ENCODE measurements at places on chromosomes 5 and 9. TPM values are rescaled to one million over a fixed set of nuclear protein-coding genes. Genes with fewer than 3 reads are reported as not detected.

DNA sequence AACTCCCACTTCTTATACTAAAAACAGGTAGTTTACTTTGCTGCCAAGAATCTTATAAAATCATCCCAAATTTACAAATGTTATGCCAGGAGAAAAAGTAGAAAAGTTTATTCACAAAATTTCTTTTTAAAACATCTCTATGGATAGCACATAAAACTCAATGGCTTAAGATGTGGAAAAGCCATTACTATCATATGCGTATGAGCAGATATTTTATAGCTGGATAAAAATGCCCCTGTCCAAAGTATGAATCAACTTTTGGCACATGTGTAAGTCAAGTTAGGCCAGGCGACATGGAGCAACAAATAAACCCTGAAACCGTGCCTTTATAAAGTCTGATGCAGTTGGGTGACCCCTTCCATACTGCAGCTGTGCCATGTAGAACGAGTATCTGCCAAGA, 38.6 kb upstream of the FBP1 start:
- no peak for DNase-seq

DNA sequence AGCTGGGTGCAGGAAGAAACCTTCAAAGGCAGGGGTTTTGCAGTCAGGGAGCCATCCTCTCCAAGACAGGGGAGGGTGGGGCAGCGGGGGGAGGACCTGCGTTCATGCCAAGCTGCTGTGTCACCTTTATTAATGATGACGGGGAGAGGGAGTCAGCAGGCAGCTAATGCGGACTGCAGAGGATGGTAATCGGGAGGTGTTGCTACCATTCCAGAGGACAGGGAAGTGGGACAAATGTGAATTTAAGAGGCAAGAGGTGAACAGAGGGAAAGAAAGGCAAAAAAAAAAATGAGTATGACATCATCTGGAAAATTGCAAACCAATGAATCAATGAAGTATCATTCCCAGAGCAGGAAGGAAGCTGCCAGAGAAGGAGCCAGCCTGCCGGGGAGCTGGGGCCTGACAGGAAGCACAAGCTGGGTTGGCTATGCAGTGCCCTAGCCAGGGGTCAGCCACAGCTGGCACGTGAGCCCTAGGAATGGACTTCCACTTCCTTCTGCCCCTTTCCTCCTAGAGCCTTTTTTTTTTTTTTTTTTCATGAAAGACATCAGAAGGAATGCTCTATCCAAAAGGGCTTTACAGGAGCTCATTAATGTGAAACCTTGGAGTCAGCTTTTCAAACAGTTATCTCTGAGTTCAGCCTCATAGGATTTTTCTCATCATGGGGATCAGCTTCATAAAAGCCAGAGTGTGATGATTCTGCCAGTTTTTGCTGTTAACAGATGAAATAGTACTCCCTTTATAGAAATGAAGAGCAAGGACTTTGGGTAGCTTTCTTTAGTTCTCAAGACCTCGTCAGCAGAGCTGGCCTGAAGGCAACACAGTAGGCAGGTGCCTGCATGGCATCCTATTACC, 9.2 kb downstream of the INSYN2B start:
- DNase-seq = no peak

GRCh38 chr9:89803403-89803802, 198.6 kb downstream of the GADD45G start:
- DNase-seq = no peak

Gene MARVELD2
- 24.1 TPM for polyA plus RNA-seq

- DNase-seq = no peak
Measured at GRCh38 chr5:131104169-131104808, 60.8 kb downstream of the HINT1 start.

DNA sequence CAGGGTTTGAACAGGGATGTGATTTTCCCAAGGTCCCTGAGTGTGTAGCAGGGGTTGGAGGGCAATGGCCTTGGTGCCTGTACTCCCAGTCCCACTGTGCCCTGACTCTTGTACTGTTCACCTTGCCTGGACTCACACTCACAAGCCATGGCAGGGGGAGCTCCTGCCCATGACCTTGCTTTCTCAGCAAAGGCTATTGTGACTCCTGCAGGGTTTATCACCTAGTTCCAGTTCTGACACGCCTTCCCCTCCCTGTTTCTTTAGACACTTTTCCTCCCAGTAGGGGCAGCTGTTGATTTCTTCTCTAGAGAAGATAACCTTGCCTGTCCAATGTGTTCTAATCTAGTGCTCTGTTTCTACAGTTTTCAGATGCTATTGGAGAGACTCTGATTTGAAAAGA, 139.5 kb downstream of the FSTL4 start:
- DNase-seq = no peak

- no peak for DNase-seq
Measured at GRCh38 chr5:547086-547924, 23.1 kb upstream of the SLC9A3 start.

Gene NR2F1
- 223 TPM for polyA plus RNA-seq

GRCh38 chr5:177494346-177495195, 2.8 kb downstream of the PDLIM7 start:
- DNase-seq = no peak

GRCh38 chr9:130707225-130707976, 13.8 kb downstream of the EXOSC2 start:
- no peak for DNase-seq

DNA sequence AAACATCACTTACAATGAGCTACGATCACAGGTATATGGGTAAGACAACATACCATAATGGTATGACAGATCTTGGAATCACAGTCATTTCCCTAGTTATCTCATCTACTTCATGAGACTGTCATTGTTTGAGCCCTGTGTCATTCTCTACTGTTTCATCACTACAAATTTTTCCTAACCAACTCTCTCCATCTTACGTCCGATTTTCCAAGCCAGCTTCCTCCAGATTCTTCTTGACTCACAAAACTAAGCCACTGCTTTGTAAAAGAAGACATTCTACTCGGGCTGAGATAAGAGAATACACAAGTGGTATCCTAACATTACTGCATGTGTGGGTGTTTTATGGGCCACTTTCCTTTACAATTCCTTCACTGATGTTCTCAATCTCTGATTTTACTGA, 49.6 kb downstream of the SERINC5 start:
- DNase-seq = no peak

Gene ARHGEF28
- polyA plus RNA-seq = 13.7 TPM

DNA sequence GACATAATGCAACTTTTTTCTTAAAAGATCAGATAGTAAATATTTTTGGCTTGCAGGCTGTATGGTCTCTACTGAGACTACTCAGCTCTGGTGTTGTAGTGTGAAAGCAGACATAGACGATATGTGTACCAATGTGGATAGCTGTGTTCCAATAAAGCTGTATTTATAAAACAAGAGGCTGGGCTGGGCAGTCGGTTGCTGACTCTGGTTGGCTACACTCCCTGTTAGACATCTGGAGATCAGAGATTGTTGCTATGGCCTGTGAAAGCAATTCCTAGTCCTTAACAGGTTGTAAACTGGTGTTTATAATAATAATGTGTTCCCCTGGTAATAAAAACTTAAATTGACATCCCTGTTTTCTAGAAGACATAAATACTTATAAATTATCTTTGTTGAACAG, 24.4 kb upstream of the SCAMP1 start:
- no peak for DNase-seq

Gene HTR1A
- polyA plus RNA-seq = not detected

DNA sequence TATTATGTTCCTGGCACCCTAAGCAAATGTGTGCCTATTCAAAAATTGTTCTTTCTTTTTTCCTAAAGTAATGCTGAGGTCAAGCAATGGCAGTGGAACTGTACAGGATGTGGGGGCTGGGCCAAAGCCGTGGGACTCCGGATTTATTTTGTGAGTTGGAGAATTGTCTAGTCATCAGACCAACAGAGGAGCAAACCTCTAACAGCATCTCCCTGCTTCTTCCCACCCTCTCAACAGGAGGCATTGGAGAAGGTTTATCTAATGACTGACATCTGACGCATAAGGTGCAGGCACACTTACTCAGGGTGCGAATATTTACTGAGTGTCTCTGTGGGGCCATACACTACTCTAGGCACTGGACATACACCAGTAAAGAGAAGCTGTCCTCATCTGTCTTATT, 38.6 kb downstream of the MARCHF11 start:
- no peak for DNase-seq

Gene TEK
- polyA plus RNA-seq = 40.6 TPM

Gene CDO1
- polyA plus RNA-seq = 33.1 TPM
